ENCODE measurements at places on chromosomes 16 and 17.

DNA sequence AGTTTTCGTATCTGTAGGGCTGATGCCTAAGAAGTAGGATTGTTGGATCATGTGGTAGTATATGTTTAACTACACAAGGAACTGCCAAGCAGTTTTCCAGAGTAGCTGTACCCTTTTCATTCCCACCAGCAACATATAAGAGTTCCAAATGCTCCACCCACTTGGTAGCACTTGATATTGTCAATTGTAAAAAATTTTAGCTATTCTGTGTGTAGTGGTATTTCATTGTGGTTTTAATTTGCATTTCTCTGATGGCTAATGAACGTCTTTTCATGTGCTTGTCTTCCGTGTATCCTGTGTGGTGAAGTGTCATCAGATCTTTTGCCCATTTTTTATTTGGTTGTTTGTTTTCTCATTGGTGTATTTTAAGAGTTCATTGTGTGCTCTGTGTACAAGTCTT, 69.7 kb downstream of the TANC2 start:
- no peak overlapping the region for H3K27ac ChIP-seq
- DNase-seq = no peak
- no peak overlapping the region for H3K4me3 ChIP-seq
- H3K27me3 ChIP-seq = no peaks in the 10 kb centered on the region

DNA sequence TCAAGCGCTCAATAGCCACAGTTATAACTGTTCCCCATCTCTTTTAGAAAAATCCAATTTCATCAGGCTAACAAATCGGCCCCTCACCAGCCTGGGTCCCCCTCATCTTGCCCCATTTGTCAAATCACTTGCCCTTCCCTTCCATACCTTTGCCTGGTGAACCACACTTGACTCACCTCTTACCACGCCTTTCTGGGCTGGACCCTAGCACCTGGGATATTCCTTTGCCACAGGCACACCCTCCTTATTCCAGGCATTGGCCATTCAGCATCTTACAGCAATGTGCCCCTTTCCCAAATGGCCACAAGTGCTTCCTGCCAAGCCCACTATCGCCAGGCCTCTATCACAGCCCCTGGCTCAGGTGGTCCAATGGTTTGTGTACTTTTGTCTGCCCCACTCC, 14.9 kb downstream of the CMTM4 start:
- DNase-seq = no peak
- no peaks in the 10 kb centered on the region for H3K36me3 ChIP-seq
- no peaks in the 10 kb centered on the region for H3K27me3 ChIP-seq

DNA sequence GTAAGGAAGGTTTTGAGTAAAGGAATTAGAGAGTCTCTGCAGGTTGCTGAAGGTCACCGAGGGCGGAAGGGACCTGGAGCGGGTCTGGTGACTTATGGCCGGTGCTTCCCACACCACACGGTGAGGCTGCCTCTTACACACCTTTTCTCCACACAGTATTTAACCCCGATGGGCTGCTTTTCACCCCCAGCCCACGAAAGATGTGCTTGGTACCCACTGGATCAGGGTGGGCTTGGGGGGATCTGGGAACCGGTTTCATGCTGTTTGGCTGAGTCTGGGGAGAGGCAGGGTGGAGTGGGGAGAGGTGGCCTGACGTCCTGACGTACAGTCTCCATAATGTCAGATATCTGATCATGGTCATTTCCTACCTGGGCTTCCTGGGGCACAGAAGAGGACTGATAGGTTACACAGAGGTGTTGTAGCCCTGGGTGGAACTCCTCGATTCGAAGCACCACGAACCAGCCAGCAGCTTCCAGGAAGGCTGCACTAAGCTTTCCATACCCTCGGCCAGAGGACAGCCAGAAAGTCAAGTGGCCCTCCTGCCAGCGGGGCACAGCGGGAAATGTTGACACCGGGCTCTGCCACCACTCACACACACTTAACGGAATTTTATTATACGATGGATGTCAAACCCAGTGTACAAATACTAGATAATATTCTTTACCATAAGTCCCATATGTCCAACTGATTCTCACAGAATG, 34.0 kb downstream of the OR1D5 start:
- H3K27ac ChIP-seq = no peak overlapping the region
- no peak overlapping the region for H3K4me3 ChIP-seq
- DNase-seq = no peak
- H3K4me1 ChIP-seq = no peaks in the 10 kb centered on the region
- H3K27me3 ChIP-seq = no peaks in the 10 kb centered on the region
- peaks cover 9% of the 10 kb centered on the region for H3K36me3 ChIP-seq

- peaks cover 5% of the 10 kb centered on the region for H3K27me3 ChIP-seq
- no peaks in the 10 kb centered on the region for H3K4me1 ChIP-seq
- H3K36me3 ChIP-seq = no peaks in the 10 kb centered on the region
- H3K4me3 ChIP-seq = no peak overlapping the region
- H3K27ac ChIP-seq = no peak overlapping the region
- no peak for DNase-seq
Measured at GRCh38 chr17:43857957-43858600, 11.1 kb downstream of the CD300LG start.

DNA sequence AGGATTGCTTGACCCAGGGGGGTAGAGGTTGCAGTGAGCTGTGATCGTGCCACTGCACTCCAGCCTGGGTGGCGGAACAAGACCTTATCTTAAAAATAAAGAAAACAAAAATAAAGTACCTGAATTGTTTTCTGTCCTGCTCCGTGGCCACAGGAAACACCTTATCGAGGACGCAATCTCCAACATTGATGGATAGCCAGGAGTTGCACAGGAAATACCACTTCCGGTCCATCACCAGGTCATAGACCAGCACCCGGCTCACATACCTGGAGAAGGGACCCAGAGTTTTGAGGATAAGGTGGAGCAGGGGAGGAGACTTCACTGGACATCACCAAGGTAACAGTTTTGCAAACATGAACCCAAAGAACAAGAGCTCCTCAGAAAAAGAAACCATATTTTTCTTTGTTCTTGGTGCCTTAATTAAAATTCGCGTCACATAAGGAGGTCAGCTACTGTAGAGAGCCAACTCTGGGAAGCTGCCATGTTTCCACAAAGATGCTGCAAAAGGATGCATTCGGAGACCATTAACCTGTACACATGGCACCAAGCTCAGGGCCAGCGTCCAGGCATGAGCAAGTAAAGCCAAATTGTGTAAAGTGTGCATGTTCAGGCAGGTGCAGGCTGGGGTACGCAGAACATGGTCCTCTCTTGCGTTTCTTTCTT, 55.6 kb upstream of the GCSH start:
- no peak overlapping the region for H3K27ac ChIP-seq
- no peaks in the 10 kb centered on the region for H3K4me1 ChIP-seq
- DNase-seq = no peak
- H3K27me3 ChIP-seq = peaks cover 2% of the 10 kb centered on the region

GRCh38 chr16:55373489-55373832, 49.5 kb downstream of the IRX6 start:
- no peaks in the 10 kb centered on the region for H3K36me3 ChIP-seq
- H3K4me1 ChIP-seq = no peaks in the 10 kb centered on the region
- no peak overlapping the region for H3K27ac ChIP-seq
- H3K27me3 ChIP-seq = peaks cover 32% of the 10 kb centered on the region

GRCh38 chr16:89034971-89035668, 58.1 kb upstream of the CBFA2T3 start:
- H3K4me1 ChIP-seq = peaks cover 38% of the 10 kb centered on the region
- H3K36me3 ChIP-seq = no peaks in the 10 kb centered on the region
- peak; percentile 24 for DNase-seq

GRCh38 chr17:62689441-62690167, 62.1 kb downstream of the MRC2 start:
- H3K4me1 ChIP-seq = no peaks in the 10 kb centered on the region
- DNase-seq = no peak
- H3K27ac ChIP-seq = no peak overlapping the region
- no peak overlapping the region for H3K4me3 ChIP-seq
- H3K27me3 ChIP-seq = no peaks in the 10 kb centered on the region
